Mononuclear cell (primary cell): ENCODE measurements at places on chromosomes 7 and 10. TPM values are rescaled to one million over a fixed set of nuclear protein-coding genes. Genes with fewer than 3 reads are reported as not detected.

The EIF5AL1 gene
- 0.73 TPM for total RNA-seq

The OPN1SW gene
- total RNA-seq: not detected

The KCP gene
- 0.10 TPM for total RNA-seq

The JAZF1 gene
- 16.5 TPM for total RNA-seq

The MCM10 gene
- total RNA-seq: 0.42 TPM

The SLC39A12 gene
- not detected for total RNA-seq

The LRRC18 gene
- not detected for total RNA-seq

The ITGB8 gene
- total RNA-seq: 11.3 TPM

The CCL24 gene
- total RNA-seq: not detected

The WEE2 gene
- 0.31 TPM for total RNA-seq

The SLC29A3 gene
- total RNA-seq: 2.6 TPM

The NSUN5 gene
- 12.9 TPM for total RNA-seq

The COL13A1 gene
- 0.52 TPM for total RNA-seq

The TMEM196 gene
- total RNA-seq: not detected

The JCAD gene
- total RNA-seq: 0.10 TPM

The CAMK1D gene
- 11.0 TPM for total RNA-seq

The UBE3C gene
- total RNA-seq: 44.0 TPM

The VWA2 gene
- not detected for total RNA-seq

The DEPP1 gene
- 0.21 TPM for total RNA-seq

The NPY gene
- total RNA-seq: not detected

The MUC3A gene
- total RNA-seq: not detected
